ENCODE measurements at places on chromosomes 2 and 18.
A peak's percentile ranks its signal among the peaks of the same experiment; 100 is the strongest.

GRCh38 chr2:206443735-206444527, 599 bp downstream of the ADAM23 start:
- no peak for DNase-seq

DNA sequence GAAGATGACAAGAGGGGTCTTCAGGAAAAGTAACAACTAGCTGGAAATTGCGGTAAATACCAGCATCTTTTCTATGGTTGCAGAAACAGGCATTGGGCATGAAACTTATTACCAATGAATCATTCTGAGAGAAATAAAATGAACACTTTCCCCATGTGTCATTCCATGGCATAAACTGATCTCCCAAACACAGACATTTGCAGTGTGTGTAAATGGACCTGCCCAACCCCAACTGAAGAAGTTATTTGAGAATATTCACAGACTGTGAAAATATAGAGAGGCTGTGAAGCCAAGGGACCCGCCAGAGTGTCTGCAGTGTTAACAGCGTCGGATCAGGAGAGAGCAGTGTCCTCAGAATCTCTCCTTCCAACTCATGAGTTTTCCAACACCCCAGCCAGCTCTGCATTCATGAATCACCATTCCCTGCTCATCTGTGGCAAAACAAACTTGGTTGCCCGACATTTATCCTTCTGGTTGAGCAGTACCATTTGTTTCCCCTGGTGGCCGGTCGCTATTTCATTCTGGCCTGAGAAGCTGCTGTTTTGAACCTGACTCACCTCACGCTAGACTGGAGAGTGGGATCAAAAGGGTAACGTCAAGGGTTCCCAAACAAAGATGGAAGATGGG, 238.4 kb downstream of the PID1 start:
- no peak for DNase-seq

GRCh38 chr2:5067816-5068215, 624.4 kb upstream of the SOX11 start:
- no peak for DNase-seq

DNA sequence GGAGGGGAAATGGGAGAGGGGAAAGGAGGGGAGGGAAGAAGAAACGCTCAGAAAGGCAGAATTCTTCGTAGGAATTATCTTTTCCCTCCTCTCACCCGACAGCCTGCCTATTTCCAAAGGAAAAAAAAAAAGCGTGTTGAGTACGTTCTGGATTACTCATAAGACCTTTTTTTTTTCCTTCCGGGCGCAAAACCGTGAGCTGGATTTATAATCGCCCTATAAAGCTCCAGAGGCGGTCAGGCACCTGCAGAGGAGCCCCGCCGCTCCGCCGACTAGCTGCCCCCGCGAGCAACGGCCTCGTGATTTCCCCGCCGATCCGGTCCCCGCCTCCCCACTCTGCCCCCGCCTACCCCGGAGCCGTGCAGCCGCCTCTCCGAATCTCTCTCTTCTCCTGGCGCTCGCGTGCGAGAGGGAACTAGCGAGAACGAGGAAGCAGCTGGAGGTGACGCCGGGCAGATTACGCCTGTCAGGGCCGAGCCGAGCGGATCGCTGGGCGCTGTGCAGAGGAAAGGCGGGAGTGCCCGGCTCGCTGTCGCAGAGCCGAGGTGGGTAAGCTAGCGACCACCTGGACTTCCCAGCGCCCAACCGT, at the start of gene GAD1:
Gene GAD1, plus strand, starts transcription at position 384 of the 589 bp plus-strand sequence. CDS start 1,705 bp downstream, outside the sequence.
- DNase-seq: peak; percentile 78

- DNase-seq: peak; percentile 20
Observed at GRCh38 chr18:22549260-22549937, 131.7 kb upstream of the CTAGE1 start.

DNA sequence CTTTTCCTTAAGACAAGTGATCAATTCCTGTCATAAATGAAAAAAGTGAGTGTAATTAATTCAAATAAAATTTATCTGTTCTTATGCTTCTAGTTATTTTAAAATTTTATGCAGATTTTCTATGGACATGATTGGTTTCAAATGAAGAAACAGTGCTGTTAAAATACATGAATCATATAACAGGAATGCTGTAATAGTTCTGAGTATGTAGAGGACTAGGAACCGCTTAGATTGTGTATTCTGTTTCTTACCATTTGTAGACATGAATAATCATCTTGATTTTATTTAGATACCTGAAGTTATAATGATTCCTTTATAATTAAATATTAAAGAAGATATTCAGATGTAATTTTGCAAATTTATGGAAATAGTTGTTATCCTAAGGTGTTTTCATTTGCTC, 3.5 kb downstream of the ACTR2 start:
- DNase-seq: peak; percentile 6

DNA sequence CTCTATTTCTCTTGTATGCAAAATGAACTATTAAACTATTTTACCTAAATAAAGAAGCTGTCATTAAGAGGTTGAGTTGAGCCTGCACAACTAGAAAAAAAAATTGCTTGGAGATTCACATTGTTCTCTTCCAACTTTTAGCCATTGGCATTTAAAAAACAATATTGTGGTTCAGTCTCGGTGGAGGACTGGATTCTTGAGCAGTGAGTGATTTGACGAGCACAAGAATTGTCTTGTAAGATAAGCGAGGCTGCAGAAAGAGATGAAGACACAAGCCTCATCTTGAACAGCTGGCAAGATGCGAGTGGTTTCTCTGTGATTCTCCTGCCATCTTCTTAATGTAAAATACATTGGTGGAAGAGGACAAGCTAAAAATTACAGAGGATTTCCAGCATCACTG, 67.0 kb downstream of the GALR1 start:
- DNase-seq: no peak

GRCh38 chr2:138626148-138626547, 124.6 kb downstream of the SPOPL start:
- no peak for DNase-seq

DNA sequence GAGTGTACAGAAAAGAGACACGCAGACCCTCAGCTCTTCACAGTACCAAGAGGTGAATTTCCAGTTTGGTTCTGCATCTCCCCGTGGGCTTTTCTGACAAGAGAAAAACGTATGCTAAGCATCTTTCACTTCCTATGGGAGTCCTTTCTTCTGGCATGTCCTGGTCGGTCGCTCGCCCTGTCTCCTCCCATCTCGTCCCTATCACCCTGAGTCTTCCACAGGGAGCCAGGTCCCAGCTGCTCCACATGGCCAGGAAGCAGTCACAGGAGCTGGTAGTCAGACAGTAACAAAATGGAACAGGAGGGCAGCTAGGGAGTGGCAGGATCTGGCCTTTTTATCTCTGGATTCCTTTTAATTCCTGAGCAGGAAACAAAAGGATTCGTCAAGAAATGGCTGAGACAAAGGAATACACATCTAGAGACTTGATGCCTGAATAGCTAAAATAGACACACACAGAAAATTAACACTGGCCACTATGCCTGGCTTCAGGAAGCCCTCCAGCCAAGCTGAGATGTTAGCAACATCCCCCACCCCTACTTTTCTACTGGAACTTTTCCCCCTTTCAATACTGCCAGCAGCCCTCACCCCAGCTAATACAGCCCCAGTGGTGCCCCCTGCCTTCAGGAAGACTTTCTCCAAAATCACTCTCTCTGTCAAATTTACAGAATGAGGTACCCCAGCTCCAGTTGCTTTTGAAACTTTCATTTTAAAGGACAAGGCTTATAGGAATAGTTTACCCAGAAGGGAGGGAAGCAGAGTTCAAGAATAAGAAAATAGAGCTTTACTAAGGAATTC, 136.1 kb downstream of the DNER start:
- no peak for DNase-seq

- DNase-seq: no peak
Observed at GRCh38 chr2:118098307-118099030, 10.2 kb downstream of the INSIG2 start.

Data from NCI-H226 (cell line).